Keratinocyte (primary cell): ENCODE measurements at places on chromosomes 7 and 10.

DNA sequence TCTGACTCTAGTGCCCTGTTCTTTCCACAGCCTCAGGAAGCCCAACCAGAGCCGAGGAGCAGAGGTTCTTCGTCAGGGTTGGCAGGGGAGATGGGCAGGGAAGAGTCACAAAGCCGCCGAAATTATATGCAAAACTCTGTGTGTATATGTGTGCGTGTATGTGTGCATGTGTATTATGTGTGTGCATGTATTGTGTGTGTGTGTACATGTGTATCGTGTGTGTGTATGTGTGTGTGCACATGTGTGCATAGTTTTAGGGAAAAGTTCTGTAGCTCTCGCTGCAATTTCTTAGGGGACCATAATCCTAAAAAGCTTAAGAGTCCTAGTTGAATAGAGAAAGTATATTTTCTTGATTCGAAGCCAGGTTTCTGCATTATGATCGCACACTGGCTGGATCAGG is 17.0 kb downstream of the DNAJB12 start:
- no peak for DNase-seq

- no peak for DNase-seq
Observed at GRCh38 chr10:110486680-110487410, 10.9 kb upstream of the DUSP5 start.

GRCh38 chr10:46084321-46085165 is 38.5 kb upstream of the MSMB start:
- DNase-seq = no peak

GRCh38 chr10:11678074-11678793 is 63.9 kb upstream of the ECHDC3 start:
- DNase-seq = no peak

- DNase-seq = no peak
Observed at GRCh38 chr7:39623732-39624441, 515 bp downstream of the RALA start.

- no peak for DNase-seq
Observed at GRCh38 chr10:112208997-112209396, 25.4 kb upstream of the GPAM start.

- peak; percentile 52 for DNase-seq
Observed at GRCh38 chr10:71888623-71889387, 37.8 kb upstream of the PSAP start.

GRCh38 chr7:42931447-42931833 is 534 bp downstream of the PSMA2 start:
- DNase-seq = no peak
